ENCODE measurements at places on chromosomes 2 and 18.

DNA sequence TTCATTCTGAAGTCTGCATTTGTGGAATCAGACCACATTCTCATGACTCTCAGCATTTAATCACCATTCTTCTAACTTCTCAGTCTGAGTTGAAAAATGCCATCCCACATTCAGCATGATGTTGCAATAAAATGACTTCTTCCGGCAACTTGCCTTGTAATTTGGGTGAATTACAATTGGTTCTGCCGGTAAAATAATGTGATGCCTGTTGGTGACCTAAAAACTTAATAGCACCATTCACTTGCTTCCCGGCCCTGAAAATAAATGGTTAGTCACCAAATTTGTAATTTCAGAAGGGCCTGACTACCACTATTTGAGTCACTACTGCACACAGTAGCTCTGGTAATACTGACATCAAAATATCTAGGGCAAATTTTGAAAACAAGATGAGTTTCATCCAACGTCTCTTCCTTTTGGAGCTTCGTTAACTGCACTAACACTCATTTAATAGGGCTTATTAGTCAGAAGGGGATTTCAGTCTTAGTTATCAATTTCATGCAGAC, 637.1 kb upstream of the CHAC2 start:
- DNase-seq = no peak

GRCh38 chr2:26770986-26771586, 7.0 kb downstream of the SLC35F6 start:
- no peak for DNase-seq

GRCh38 chr18:44708451-44709083, 27.9 kb downstream of the SETBP1 start:
- DNase-seq = no peak

GRCh38 chr2:122864728-122865127, 1109.3 kb downstream of the TSN start:
- DNase-seq = no peak

GRCh38 chr2:203399031-203399430, 70.8 kb downstream of the ABI2 start:
- DNase-seq = no peak

DNA sequence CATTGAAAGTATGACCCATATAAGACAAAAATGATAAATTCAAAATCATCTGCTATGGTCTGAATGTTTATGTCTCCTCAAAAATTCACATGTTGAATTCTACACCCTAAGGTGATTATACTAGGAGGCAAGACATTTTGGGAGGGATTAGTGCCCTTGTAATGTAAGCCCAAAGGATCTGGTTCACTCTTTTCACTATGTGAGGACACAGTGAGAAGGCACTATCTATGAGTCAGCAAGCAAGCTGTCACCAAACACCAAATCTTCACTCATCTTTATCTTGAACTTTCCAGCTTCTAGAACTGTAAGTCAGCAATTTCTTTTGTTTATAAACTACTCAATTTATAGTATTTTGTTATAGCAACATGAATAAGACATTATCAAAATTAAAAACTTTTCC, 284.7 kb upstream of the ZC3H15 start:
- no peak for DNase-seq
